ENCODE measurements at places on chromosomes 2 and 18.

DNA sequence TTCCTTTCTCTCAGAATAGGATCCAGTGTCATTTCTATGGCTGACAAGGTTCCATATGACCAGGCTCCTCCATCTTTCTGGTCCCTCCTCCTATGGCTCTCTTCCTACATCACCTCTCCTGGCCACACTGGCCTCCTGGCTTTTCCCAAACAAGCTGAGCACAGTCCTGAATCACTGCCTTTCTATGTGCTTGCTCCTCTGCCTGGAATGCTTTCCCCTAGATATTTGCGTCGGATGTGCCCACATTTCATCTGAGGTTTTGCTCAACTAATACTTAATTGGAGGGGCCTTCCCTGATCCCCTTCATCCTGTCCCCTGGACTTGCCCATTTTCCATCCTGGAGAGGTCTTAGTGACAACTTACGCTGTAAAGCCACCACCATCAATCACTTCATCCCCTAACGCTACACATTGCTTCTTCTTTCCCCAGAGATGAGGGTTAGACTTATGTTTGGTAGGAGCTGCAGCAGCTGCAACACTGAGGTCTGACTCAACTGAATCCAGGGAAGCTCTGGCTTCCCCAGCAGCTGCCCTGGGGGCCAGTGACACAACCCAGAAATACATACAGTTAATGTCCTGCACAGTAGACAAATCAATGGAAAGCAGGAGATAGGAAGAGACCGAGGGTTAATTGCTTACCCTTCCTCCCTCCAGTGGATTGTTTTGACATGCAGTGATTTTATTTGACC is 42.9 kb downstream of the QPCT start:
- no peak for DNase-seq

DNA sequence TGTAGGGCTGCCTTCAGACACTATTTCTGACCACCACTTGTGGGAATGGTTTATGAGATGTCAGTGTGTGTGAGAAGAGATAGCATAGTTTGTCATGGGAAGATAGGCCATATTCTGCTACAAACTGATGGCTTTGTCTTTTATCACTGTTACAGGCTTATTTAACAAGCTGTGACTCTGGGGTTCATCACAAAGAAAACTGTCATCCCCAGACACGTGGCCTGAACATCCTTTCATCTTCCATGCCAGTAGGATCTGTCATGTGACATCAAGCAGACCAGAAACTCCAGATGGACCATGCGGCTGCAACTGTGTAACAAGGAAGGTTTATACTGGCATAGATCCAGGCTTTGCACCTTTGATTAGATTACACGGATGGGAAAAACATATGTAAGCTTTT is 128.6 kb upstream of the KCNH7 start:
- no peak for DNase-seq

- no peak for DNase-seq
Observed at GRCh38 chr2:6957910-6958615, 40.9 kb downstream of the RNF144A start.

DNA sequence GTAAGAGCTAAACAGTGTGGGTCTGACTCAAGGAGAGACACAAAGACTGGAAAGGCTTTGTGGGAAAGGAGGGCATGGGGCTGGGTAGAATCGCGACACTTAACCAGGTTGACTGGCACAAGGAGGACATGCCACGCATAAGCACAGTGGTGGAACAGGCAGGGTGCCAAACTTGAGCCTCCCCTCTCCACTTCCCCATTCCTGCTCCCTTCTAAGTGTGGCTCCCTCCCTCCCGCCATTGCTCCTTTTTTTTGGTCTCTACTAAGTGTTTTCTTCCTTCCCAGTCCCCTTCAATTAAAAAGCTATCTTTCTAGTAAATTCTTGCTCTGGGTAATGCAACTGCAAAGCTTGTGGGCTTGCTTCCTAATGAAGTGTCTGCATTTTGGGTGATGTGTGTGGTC is 40.3 kb upstream of the ZFP36L2 start:
- DNase-seq, result no peak

DNA sequence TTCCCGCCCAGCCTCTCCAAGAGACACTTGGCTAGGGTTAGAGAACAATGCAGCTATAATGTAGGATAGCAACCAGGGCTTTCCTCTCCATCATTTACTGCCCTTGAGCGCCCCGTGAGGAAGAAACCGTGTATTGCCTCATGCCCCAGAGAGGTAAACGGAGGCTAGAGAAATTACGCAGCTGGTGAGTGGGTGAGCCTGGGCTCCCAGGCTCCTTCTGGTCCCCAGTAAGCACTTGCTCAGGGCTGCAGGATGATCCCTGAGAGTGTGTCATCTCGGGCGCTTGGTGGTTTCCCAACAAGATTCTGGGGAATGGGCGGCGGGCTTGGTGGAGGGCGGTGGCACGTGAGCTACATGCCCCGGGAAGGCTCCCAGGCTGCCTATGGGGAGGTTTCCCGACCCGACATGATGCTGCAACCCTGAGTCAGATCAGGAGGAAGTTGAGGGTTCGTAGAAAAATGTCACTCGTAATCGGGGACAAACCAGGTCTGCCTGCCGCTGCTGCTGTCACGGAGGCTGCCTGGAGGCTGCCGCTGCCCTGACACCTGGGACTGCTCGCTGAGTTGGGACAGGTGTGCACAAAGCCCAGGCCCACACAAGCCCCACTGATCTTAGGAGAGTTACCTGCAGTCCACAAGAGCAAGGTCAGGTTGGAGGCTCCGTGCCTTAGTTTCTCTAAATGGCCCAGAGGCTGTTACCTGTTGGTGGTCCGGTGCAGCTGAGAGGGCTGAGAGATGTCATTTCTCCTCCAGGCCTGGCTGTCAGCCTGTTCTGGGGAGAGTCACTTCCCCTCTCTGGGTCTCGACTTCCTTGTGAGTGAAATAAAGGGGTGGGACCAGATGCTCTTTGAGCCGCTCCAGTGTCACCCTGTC is at the start of gene GPR55:
Gene GPR55, minus strand, starts transcription at position 773 of the 872 bp plus-strand sequence. CDS start 14,280 bp downstream, outside the sequence.
- no peak for DNase-seq

GRCh38 chr18:51153659-51154371 is 43.7 kb downstream of the MEX3C start:
- peak; percentile 38 for DNase-seq

DNA sequence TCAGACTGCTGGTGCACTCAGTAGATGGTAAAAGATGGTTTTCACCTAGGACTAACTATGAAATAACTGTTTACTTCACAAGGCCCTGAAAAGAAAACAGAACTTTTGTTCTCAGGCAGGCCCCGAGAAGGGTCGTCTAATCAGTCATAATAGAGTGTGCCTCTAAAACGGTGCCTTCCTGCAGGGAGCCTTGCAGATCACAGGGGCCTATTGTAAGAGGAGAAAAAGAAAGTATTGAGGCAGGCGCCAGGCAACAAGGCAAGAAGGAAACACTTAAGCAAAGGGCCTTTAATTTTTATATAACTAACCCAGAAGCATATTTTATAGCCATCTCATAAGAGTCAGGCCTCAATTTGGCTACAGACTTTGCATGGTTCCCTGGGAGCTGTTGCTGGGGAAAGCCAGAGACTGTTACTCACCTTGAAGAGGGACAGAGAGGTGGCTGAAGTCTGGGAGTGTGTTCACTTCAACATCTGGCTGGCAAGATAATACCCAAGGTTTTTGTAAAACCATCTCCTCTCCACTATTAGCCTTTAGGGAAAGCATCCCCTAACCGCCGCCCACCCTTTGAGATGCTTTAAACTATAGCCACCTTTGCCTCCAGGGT is 117.1 kb downstream of the PRPF40A start:
- no peak for DNase-seq

DNA sequence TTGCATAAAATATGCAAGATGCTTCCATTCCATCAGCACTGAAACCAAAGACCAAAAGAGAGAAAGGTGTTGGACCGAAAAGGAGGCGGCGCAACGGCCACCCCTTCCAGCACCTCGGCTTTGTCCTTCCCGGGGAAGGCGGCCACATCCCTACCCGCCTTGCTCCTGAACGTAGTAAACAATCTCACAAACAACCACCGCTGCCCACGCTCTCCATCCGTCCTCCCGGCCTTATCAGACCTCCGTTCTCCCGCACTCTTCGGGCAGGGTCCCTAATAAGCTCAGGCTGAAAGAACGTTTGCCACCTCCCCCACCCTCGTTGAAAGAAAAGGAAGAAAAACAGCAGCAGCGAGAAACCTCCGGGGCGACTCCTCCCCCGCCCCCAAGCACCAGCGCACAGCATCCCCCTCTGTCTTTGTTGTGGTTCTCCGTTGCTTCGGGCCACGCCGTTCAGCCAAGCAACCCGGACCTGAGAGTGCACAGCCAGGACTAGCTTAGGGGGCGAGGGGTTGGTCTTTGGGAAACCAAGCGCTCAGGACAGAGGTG is 4.4 kb downstream of the EVX2 start:
- no peak for DNase-seq

- no peak for DNase-seq
Observed at GRCh38 chr2:227326783-227327182, 1.7 kb downstream of the MFF start.

DNA sequence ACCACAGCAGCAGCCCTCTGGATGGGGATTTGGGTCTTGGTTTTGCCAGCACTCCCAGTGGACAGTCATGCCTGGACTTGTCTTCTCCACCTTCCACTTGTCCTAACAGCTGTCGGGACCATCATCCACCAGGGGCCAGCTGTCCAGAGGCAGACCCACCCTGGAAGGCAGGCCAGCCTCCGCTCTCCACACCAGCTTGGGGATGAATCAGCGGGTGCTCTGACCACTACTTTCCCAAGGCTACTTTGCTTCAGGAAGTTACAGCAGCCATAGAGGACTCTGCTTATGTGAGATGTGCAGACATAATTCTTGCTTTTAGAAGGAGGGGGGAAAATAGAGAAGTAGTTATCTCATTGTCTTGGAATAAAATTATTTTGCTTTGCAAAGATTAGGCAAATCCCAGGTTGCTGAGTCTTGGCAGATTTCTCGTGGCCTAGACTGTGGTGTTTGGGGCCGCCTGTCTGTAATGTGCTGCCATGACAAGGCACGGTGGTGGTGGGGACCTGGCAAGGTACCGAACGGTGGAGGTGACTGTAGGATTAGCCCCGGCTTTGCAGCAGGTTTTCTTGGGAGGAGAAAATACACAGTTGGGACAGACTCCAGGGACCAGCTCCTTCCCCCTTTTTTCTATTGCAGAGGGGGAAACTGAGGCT is 148.7 kb downstream of the AGAP1 start:
- no peak for DNase-seq

GRCh38 chr18:47915229-47915628 is 15.2 kb downstream of the SMAD2 start:
- no peak for DNase-seq

DNA sequence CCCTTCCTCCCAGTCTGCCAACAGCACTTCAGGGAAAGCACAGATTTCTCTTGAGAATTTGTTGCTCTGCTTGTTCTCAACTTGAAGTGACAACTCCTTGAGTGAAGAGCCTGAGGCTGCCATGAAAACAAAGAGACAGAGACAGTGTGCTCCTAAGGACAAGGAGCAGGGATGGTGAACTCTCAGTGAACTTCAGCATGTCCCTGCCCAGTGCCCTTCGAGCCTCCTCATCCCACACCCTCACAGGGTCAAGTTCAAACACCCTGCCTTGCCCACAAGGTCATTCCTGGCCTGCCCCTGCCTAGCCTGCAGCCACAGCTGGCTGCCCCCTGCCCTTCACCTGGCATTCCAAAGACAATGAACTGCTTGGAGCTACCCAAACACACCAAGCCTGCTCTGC is 343.5 kb upstream of the KLHL29 start:
- DNase-seq, result no peak

DNA sequence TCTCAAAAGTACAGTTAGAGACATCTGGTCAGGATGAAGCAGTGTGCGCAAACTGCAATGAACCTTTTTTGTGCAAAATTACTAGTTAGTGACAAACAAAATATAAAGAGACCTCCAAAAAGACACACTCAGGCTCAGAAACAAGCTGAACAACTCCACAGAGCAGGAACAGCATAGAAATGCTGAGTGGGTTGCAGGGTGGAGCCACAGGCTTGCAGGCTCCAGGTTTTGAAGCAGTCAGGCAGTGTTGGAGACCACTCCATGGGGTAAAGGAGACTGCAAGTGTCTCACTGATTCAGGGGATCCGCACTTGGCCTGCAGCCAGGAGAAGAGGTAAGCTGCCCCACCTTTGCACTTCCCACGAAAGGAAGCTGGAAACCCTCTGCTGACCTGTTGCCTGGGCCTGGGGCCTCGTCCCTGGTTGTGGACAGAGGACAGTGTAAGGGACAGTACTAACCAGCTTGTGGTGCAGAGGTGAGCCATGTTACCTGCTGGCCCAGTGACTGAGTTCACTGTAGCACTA is 36.4 kb downstream of the CFAP221 start:
- DNase-seq, result no peak

- no peak for DNase-seq
Observed at GRCh38 chr2:228507231-228507824, 325.8 kb upstream of the SPHKAP start.

DNA sequence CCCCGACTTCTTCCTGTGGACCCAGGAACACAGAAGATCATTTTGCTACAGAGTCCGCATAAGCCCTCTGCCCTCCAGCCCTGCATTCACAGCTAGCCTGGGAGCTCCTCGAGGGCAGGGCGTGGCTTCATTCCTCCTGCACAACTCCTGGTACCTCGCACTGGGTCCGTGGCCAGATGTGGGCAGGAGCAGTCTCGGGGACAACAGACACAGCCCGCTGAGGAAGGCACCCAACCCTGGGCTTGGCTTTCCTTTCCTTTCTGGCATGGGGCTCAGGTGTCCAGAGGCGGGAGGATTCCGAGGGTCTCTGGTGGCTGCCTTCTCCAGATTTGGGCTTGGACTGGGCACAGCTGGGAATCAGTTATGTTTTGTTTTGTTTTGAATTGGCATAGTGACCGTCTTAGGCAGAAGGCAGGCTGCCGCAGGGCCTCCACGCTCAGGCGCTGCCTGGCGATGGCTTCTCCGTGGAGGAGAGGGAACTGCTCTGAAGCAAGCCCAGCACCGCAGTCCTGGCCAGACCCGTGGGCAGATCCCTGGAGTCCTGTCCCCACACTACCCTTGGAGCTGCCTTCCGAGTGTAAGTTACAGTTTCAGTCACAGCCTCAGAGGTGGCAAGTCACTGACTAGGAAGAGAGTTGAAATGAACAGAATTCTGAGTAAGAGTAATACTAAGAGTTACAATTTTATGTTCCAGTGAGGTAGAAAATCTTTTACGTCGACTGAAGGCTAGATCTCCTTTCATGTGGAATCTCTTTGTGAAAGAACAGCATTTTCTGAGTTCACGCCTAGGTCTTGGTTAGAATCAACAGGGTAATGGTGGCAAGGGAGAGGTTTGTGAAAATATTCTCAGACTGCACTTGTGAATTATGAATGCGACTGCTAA is 47.9 kb downstream of the LDLRAD4 start:
- DNase-seq, result no peak

DNA sequence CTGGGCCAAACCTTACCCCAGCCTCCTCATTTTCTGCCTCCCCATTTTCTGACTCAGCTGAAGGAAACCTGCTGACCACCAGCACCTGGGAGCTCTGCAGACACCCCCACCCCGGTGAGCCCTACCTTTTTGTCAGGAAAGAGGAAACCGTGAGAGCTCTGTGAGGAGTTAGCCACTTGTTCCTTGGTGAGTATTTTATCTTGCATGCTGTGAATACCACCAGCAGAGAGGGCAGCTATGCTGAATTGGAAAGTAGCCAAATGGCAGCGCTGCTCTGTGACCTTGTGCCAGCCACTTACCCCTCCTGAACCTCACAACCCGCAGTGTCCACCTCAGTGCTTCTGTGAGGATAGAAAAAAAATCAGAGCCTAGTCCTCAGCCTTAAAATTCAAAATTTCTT is 2.5 kb downstream of the MPPE1 start:
- DNase-seq, result no peak

GRCh38 chr2:10363861-10364610 is 61.3 kb downstream of the HPCAL1 start:
- no peak for DNase-seq
